ENCODE measurements at places on chromosomes 3 and 15.

DNA sequence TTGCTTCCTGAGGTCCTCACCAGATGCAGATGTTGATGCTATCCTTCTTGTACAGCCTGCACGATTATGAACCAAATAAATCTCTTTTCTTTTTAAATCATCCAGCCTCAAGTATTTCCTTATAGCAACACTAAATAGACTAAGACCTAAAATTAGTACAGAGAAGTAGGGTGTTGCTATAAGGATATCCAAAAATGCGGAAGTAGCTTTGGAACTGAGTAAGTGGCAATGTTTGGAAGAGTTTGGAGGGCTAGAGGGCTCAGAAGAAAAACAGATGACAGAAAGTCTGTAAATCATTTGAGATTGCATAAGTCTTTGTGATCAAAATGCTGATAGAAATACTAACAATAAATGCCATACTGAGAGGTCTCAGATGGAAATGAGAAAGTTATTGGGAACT lies 894.9 kb downstream of the DIPK2A start:
- H3K27ac ChIP-seq = no peak overlapping the region
- no peak for DNase-seq
- H3K36me3 ChIP-seq = no peaks in the 10 kb centered on the region
- H3K27me3 ChIP-seq = no peaks in the 10 kb centered on the region

- H3K36me3 ChIP-seq = no peaks in the 10 kb centered on the region
- H3K4me3 ChIP-seq = no peak overlapping the region
- no peaks in the 10 kb centered on the region for H3K27me3 ChIP-seq
Measured at GRCh38 chr3:54056521-54056920, 65.8 kb upstream of the CACNA2D3 start.

- H3K4me3 ChIP-seq = no peak overlapping the region
- no peak overlapping the region for H3K27ac ChIP-seq
- no peak for DNase-seq
- no peaks in the 10 kb centered on the region for H3K27me3 ChIP-seq
Measured at GRCh38 chr3:196629228-196629627, 10.3 kb upstream of the NRROS start.

- H3K36me3 ChIP-seq = no peaks in the 10 kb centered on the region
- DNase-seq = no peak
- H3K27me3 ChIP-seq = no peaks in the 10 kb centered on the region
- H3K27ac ChIP-seq = no peak overlapping the region
Measured at GRCh38 chr3:69491975-69492374, 106.1 kb upstream of the FRMD4B start.

GRCh38 chr3:43288366-43288765 lies 2.0 kb downstream of the SNRK start:
- peak overlapping the region; percentile 95 for H3K27ac ChIP-seq
- no peaks in the 10 kb centered on the region for H3K27me3 ChIP-seq
- peak overlapping the region; percentile 76 for H3K4me3 ChIP-seq

DNA sequence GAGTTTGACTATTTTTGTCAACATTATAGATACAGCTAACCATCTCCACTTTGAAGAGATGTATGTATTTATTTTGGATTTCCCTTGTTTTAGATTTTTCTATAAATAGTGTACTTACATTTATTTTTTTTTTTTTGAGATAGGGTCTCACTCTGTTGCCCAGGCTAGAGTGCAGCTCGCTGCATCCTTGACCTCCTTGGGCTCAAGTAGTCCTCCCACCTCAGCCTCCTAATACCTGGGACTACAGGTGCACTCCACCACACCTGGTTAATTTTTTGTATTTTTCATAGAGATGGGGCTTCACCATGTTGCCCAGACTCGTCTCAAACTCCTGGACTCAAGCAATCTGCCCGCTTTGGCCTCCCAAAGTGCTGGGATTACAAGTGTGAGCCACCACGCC lies 55.3 kb upstream of the TRPM1 start:
- peaks cover 49% of the 10 kb centered on the region for H3K4me1 ChIP-seq
- no peak for DNase-seq
- H3K27ac ChIP-seq = peak overlapping the region; percentile 96

DNA sequence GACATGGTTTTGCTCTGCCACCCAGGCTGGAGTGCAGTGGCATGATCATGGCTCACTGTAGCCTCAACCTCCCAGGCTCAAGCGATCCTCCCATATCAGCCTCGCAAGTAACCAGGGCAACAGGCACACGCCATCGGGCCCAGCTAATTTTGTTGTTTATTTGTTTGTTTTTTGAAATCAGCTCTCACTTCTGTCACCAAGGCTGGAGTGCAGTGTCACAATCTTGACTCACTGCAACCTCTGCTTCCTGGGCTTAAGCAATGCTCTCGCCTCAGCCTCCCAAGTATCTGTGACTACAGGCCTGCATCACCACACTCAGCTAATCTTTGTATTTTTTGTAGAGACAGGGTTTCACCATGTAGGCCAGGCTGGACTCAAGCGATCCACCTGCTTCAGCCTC lies 26.3 kb upstream of the PLCH1 start:
- DNase-seq = no peak
- H3K4me1 ChIP-seq = no peaks in the 10 kb centered on the region
- H3K4me3 ChIP-seq = no peak overlapping the region
- H3K27ac ChIP-seq = no peak overlapping the region
- H3K36me3 ChIP-seq = no peaks in the 10 kb centered on the region
- H3K27me3 ChIP-seq = no peaks in the 10 kb centered on the region

- H3K27me3 ChIP-seq = no peaks in the 10 kb centered on the region
- no peak for DNase-seq
- peaks cover 8% of the 10 kb centered on the region for H3K4me1 ChIP-seq
- H3K4me3 ChIP-seq = no peak overlapping the region
- no peaks in the 10 kb centered on the region for H3K36me3 ChIP-seq
- no peak overlapping the region for H3K27ac ChIP-seq
Measured at GRCh38 chr3:183255348-183255730, 2.3 kb downstream of the B3GNT5 start.

DNA sequence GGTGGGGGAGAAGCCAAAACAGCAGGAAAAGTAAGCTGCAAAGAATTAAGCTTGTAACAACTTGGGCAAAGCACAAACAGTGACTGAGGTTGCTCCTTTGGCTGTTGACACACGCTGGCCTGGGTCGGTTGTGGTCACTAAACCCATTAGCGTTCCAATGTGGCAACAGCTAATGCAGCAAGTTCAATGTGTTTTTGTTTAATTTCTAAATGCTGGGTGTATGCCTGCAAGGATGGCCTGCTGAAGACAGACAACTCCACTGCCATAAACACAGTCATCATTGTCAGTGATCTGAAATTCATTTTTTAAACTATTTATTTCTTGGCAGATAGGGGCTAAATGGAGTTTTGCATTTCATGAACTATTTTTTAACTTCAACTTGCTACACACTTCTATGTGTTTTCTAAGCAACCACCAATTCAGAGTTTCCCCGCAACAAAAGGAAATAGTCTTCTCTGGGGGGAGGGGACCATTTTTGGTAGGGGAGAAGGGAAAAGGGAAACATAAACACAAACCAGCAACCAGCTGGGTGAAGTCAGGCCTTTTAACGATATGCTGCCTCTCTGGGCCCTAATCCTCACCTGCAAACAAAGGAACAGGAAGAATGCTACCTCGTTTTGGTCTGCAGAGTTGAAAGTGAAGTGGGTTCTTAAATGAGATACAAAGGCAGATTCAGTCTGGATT lies 34.8 kb upstream of the WNT5A start:
- H3K27ac ChIP-seq = no peak overlapping the region
- H3K4me3 ChIP-seq = no peak overlapping the region
- H3K27me3 ChIP-seq = no peaks in the 10 kb centered on the region
- no peaks in the 10 kb centered on the region for H3K36me3 ChIP-seq

GRCh38 chr3:14260463-14260862 lies 81.8 kb downstream of the LSM3 start:
- no peak overlapping the region for H3K4me3 ChIP-seq
- no peak for DNase-seq
- no peaks in the 10 kb centered on the region for H3K4me1 ChIP-seq
- no peaks in the 10 kb centered on the region for H3K36me3 ChIP-seq
- no peaks in the 10 kb centered on the region for H3K27me3 ChIP-seq

DNA sequence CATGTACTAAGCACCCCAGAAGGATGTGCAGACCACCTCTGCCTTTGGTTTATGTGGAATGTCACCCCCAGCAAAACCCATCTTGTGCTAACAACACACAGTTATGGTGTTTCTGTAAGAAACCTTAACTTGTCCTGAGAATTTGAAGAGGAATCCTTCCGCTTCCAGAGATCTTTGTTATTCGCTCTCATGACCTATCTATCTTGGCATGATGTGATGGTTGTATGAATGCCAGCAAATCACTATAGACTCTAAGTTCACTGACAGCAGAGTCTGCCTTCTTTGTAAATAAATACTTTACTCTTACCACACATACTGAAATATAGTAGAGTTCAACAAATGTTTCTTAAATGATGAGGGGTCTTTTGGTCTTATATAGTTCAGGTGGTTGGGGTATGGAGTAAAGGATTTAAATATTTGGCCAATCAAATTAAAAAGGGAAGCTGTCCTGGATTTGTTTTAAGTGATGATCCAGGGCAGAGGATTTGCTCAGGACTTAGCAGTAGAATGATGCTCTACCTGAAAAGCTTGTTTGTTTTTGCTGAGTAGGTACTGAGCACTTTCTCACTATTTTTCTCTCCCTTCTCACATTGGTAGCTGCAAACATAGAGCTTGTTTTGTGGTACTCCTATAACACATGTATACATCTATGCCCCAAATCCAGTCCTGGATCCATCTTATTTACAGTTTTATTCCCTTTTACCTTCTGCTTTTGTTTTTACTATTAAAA lies 27.9 kb upstream of the RTP1 start:
- H3K4me3 ChIP-seq = no peak overlapping the region
- H3K27ac ChIP-seq = no peak overlapping the region
- H3K36me3 ChIP-seq = no peaks in the 10 kb centered on the region
- H3K27me3 ChIP-seq = no peaks in the 10 kb centered on the region
- DNase-seq = no peak

DNA sequence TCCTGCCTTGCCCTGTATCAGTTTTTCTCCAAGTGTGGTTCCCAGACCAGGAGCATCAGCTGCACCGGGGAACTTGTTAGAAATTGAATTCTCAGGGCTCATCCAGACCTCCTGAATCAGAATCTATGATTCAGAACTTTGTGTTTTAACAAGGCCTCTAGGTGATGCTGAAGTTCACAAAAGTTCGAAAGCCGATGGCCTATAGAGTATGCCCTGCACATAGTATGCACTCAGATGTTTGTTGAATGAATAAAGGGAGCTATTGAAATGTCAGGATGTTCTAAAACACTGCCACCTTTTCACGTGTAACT lies 664 bp upstream of the LARP6 start:
- peaks cover 7% of the 10 kb centered on the region for H3K4me1 ChIP-seq
- no peak overlapping the region for H3K4me3 ChIP-seq
- no peaks in the 10 kb centered on the region for H3K27me3 ChIP-seq
- no peak for DNase-seq

DNA sequence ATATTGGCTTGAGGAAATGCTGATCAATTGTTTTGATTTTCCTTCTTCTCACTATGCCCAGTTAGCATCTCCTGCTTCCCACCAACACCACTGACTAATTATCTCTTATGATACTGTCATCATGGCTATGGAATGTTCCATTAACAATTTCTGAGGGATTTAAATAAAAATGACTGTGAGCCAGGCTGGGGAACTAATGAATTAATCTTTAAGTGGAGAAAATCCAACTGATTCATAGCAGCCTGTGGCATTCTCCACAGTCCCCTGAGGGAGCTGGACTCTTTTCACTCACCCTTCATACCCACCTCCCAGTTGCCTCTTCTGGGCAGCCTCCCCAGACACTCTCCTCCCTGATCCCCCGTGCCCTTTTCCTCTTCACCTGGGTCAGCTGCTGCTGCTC lies 353.6 kb downstream of the CLSTN2 start:
- H3K27ac ChIP-seq = no peak overlapping the region
- no peaks in the 10 kb centered on the region for H3K36me3 ChIP-seq
- no peaks in the 10 kb centered on the region for H3K4me1 ChIP-seq
- DNase-seq = no peak
- no peak overlapping the region for H3K4me3 ChIP-seq

GRCh38 chr3:134874737-134875413 lies 79.8 kb downstream of the EPHB1 start:
- H3K27ac ChIP-seq = no peak overlapping the region
- H3K4me1 ChIP-seq = no peaks in the 10 kb centered on the region
- H3K36me3 ChIP-seq = no peaks in the 10 kb centered on the region

GRCh38 chr3:95434491-95434890 lies 1371.6 kb downstream of the NSUN3 start:
- no peaks in the 10 kb centered on the region for H3K27me3 ChIP-seq
- no peaks in the 10 kb centered on the region for H3K4me1 ChIP-seq
- H3K36me3 ChIP-seq = no peaks in the 10 kb centered on the region
- DNase-seq = no peak
- no peak overlapping the region for H3K4me3 ChIP-seq

- no peak overlapping the region for H3K27ac ChIP-seq
- DNase-seq = no peak
- no peak overlapping the region for H3K4me3 ChIP-seq
Measured at GRCh38 chr15:29832709-29833108, 10.4 kb upstream of the TJP1 start.

DNA sequence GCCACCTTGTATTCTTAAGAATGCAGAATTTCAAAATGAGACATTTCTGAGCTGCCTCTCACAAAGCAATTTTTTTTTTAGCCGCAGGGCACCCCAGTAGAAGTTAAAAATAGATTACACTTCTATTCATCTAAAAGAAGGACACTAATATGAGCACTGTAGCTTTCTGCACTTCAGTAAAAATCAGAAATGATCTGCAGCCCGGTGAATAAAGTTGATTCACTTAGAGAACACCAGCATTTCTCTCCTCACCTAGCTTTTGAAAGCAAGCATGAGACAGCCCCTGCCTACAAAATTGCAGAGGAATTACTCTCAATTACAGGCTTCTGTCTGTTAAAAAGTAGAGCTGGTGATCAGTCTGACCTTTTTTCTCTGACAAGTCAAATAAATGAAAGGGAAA lies 1062.4 kb downstream of the FHIT start:
- H3K27ac ChIP-seq = no peak overlapping the region
- no peak overlapping the region for H3K4me3 ChIP-seq
- no peaks in the 10 kb centered on the region for H3K27me3 ChIP-seq
- H3K4me1 ChIP-seq = no peaks in the 10 kb centered on the region
- no peak for DNase-seq

DNA sequence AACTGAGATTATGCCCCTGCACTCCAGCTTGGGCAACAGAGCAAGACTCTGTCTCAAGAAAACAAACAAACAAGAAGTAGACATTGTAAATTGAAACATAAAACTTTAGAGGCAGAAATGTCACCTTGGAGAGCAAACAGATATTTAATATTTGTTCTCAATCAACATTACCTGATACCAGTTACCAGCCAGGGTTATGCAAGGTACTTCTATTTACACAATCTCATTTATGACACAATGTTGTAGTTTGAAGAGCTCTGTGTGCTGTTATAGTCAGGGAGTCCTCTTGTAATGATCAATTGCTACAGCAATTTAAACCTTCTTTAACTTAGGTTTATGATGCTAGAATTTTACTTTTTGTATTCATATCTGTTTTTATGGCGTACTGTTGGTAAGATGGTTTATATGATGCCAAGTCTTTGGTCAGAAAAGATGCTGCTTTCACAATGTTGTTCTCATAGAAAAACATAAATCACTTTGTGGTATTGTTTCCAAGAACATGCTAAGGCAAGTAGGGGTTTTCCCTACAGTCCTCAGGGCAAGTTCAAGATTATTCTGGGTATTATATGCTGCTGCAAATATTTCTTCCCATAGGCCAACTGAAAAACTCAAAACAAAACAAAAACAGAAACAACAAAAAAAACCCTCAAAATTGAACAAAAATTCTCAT lies 173.5 kb downstream of the TNIK start:
- no peak for DNase-seq
- H3K27ac ChIP-seq = no peak overlapping the region
- no peak overlapping the region for H3K4me3 ChIP-seq
- H3K27me3 ChIP-seq = no peaks in the 10 kb centered on the region
